Common myeloid progenitor, CD34-positive (primary cell): ENCODE measurements at places on chromosomes 7 and 10.

DNA sequence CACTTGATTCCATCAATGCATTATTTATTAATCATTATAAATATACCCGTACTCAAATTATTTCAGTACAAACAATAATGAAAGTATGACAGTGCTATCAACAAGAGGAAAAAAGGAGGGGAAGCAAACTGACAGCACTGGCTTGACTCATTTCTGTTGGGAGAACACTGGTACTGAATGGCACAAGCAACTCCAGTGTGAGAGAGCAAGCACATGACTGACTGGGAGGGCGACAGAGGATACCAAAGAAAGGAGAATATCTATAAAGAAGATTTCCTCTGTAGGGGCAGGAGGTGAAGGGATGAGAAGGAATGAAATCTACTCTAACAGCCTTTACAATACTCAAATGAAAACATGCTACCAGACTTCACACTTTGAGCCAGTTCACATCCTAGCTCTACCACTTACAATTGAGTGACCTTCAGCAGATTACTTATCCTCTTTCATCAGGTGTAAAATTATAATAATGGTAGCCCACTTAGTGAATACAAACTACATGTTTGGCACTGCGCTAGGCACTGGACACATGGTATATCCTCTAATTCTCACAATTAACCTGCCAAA is 1.5 kb downstream of the USP54 start:
- no peak overlapping the region for H3K27ac ChIP-seq
- no peaks in the 10 kb centered on the region for H3K27me3 ChIP-seq
- DNase-seq: peak; percentile 60
- H3K36me3 ChIP-seq: no peaks in the 10 kb centered on the region
- H3K4me1 ChIP-seq: peaks cover 14% of the 10 kb centered on the region

DNA sequence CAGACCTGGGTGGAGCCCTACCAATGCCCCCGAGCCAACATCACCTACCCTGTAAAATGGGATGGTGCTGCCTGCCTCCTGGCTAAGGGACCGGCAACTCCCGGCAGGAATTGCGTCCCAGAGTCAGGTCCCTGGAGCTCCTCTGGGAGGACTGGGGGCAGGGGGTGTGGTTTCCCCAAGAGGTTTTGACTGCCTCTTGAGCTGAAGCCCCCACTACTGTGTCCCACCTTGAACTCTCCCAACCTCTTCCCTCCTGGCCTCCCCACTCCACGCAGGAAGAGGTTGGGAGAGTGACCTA is 1.3 kb downstream of the SH2B2 start:
- H3K36me3 ChIP-seq: no peaks in the 10 kb centered on the region
- H3K27me3 ChIP-seq: no peaks in the 10 kb centered on the region
- H3K4me1 ChIP-seq: no peaks in the 10 kb centered on the region
- peak overlapping the region; percentile 69 for H3K4me3 ChIP-seq
- H3K27ac ChIP-seq: no peak overlapping the region

- H3K4me1 ChIP-seq: no peaks in the 10 kb centered on the region
- no peak overlapping the region for H3K27ac ChIP-seq
- peaks cover 5% of the 10 kb centered on the region for H3K27me3 ChIP-seq
Measured at GRCh38 chr10:480498-480927, 209.0 kb downstream of the DIP2C start.

DNA sequence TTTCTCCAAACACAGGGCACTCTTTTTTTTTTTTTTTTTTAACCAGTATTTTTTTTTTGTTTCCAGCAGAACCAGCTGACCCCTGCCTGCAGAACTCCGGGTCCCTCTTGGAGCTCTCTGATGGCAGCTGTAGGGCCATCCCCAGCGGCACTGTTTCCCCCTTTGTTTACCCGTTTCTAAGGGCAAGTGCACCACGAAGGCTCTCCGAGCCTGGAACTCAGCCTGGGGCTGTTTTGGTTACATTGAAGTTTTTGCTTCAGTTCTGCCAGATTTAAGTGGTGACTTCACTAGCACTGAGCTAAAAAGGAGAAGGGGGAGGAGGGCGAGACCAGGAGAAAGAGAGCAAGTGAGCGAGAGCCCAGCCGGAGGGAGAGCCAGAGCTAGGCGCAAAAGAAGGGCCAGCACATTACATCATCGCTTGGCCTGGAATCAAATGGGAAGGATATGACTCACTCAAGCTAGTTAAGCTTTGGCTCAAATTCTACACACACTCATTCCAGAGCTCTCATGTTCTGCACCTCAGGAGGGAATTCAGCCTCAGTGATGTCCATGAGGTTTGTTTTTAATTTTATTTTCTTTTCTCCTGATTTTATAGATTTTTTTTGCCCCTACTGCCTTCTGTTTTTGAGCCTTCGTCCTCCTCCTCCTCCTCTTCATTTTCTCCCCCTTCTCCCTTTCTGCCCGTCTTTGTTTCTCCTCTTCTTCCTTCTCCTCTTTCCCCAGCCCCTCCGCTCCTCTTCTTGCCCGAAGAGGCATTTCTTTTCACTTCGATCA is 272.3 kb downstream of the TRIL start:
- DNase-seq: peak; percentile 97
- no peaks in the 10 kb centered on the region for H3K36me3 ChIP-seq
- peaks cover 2% of the 10 kb centered on the region for H3K27me3 ChIP-seq
- H3K27ac ChIP-seq: peak overlapping the region; percentile 51
- peaks cover 38% of the 10 kb centered on the region for H3K4me1 ChIP-seq

- no peaks in the 10 kb centered on the region for H3K36me3 ChIP-seq
- no peak overlapping the region for H3K4me3 ChIP-seq
- H3K27ac ChIP-seq: no peak overlapping the region
- DNase-seq: peak; percentile 72
- no peaks in the 10 kb centered on the region for H3K27me3 ChIP-seq
Measured at GRCh38 chr10:22369434-22370072, 24.3 kb downstream of the SPAG6 start.

DNA sequence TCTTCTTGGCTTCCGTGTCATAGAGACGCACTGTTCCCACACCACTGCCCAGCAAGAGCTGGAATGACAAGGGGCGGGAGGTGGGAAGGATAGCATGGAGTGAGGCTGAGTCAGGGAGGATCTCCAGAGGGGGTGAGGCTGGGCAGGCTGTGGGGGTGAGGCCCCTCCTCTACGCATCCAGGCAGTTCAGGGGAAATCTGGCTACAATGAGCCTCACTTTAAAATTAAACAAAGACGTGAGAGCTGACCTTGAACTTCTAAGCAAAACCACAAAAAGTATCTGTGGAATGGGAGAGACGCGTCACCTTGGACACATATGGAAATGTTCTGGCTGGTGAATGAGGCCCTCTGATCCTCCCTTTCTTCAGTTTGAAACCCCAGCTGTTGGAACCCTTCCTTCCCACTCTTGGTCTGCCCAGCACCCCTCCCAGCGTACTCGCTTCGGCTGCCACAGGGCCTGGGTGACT is 17.7 kb downstream of the WDR91 start:
- no peak overlapping the region for H3K27ac ChIP-seq
- DNase-seq: no peak
- no peaks in the 10 kb centered on the region for H3K27me3 ChIP-seq
- no peaks in the 10 kb centered on the region for H3K4me1 ChIP-seq
- H3K4me3 ChIP-seq: no peak overlapping the region

DNA sequence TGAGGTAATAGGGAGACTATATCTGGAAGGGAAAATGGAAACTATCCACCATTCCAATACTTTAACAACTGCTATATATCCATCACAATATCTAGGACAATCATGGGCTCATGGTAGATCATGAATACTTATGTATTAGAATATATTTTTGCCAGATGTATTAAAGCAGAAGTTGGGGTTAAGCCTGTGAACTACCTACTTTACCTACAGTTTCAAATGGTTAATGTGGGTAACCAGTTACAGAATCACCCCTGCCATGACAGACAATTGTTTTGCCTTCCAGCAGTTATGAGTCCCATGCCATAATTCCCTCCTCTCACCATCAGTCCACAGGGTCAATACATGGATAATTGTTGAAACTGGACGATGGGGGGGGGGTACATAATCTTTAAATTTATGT is 29.9 kb upstream of the RAPGEF5 start:
- H3K27me3 ChIP-seq: no peaks in the 10 kb centered on the region
- H3K36me3 ChIP-seq: no peaks in the 10 kb centered on the region
- H3K4me3 ChIP-seq: no peak overlapping the region
- no peaks in the 10 kb centered on the region for H3K4me1 ChIP-seq

DNA sequence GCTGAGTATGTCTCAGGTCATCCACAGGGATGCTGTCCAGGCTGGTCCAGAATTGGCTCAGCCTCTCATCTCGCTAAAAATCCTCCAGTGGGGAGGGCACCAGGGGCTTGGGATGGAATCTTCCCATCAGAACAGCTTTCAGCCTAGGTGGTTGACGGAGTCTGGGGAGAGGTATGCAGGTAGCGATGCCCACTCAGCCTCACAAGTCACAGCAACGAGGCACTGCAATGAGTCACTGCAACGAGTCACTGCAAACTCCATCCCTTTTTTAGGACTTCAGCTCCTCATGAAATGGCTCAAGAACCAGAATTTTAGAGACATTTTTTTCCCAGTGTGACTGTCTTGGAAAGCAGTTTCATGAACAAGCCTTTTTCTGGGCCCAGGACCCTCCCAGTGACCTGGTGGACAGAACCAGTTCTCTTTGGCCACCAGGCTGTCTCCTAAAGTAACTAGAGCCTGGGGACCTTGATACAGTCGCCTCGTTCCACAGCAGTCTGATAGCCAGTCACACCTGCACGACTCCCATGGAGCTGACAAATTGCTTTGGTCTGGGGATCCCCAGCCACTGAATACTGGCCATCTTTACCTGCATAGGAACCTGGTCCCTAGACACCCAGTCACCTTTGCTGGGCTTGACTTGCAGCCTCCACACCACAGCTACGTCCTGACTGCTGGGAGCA is 41.3 kb upstream of the PPP2R2D start:
- peaks cover 10% of the 10 kb centered on the region for H3K27me3 ChIP-seq
- no peak overlapping the region for H3K4me3 ChIP-seq
- DNase-seq: no peak
- H3K27ac ChIP-seq: no peak overlapping the region

DNA sequence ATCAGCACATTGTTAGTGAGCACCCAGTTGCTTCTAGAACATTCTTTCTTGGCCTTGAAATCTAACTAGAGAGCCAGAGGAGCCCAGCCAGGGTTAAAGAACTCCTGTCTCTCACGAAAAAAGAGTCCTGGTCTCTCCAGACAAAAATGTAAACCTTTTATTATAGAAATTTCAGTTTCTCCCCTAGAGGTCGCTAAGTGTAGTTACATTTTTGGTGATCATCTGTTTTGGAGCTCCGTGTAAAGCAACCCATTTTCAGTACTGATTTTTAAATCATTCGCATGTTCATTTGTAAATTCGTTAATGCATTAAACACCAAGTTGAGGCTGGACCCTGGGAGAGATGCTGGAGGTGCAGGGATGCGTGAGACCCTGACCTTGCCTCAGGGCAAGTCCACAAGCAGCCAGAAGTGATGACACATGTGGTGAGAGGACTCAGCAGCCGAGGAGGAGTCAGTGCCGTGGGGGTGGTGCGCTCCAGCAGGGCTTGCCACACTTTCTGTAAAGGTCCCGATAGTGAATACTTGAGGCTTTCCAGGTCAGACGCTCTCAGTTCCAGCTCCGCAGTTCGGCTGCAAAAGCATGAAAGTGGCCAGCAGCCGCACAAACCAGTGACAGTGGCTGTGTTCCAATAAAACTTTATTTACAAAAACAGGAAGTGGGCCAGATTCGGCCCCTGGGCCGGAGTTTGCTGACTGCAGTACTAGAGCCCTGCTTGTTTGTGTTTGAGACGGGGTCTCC is 578.6 kb upstream of the FOXK1 start:
- H3K4me3 ChIP-seq: no peak overlapping the region
- no peaks in the 10 kb centered on the region for H3K27me3 ChIP-seq
- no peaks in the 10 kb centered on the region for H3K36me3 ChIP-seq
- DNase-seq: peak; percentile 50

DNA sequence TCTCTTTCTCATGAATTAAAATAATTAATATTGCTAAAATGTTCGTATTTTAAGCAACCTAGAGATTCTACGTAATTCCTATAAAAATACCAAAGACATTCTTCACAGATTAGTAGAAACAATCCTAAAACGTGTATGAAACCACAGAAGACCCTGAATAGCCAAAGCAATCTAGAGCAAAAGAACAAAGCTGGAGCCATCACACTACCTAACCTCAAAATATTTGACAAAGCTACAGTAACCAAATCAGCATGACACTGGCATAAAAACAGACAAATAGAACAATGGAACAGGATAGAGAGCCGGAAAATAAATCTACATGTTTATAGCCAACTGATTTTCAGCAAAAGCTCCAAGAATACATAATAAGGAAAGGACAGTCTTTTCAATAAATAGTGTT is 105.5 kb upstream of the PTN start:
- H3K36me3 ChIP-seq: no peaks in the 10 kb centered on the region
- no peak overlapping the region for H3K4me3 ChIP-seq
- no peak for DNase-seq
- H3K27ac ChIP-seq: no peak overlapping the region

- H3K4me1 ChIP-seq: peaks cover 22% of the 10 kb centered on the region
- no peaks in the 10 kb centered on the region for H3K27me3 ChIP-seq
- H3K27ac ChIP-seq: no peak overlapping the region
- H3K36me3 ChIP-seq: no peaks in the 10 kb centered on the region
Measured at GRCh38 chr10:71880425-71881306, 29.6 kb upstream of the PSAP start.

DNA sequence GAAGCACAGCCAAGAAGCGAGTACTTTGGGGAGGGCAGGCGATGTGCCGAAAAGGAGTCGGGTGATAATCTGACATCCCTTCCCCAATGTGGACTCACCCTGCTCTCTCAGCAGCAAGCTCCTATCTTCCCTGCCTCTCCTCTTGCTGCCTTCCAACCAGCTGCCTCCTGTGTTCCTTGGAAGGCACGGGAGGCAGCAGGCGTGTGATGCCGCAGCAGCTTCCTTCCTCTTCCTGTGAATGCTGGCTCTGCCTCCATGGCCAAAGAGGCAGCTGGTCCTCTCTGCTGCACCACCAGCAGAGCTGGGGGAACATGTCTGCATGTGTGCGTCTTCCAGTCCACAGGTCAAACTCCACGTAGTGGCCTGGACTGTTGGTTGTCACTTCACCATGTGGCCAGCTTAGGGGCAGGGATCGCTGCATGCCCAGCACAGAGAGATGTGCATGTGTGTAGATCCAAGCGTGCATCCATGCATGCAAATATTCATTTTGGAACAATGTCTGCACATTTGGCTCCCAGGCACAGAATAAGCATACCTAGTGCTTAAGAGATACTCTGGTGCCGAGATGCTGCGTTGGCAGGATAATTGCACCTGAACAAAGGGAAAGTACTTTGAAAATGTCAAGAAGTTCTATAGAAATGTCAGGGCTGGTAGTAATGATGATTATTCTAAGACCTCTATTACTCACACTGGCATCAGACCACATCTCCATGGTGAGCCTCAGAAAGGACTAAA is 499.8 kb downstream of the PLXNA4 start:
- H3K4me3 ChIP-seq: no peak overlapping the region
- H3K27ac ChIP-seq: no peak overlapping the region
- no peaks in the 10 kb centered on the region for H3K27me3 ChIP-seq
- DNase-seq: no peak
- no peaks in the 10 kb centered on the region for H3K36me3 ChIP-seq
- H3K4me1 ChIP-seq: no peaks in the 10 kb centered on the region

GRCh38 chr10:110226926-110227641 is 19.7 kb downstream of the MXI1 start:
- peak overlapping the region; percentile 58 for H3K4me3 ChIP-seq
- DNase-seq: peak; percentile 74
- peak overlapping the region; percentile 66 for H3K27ac ChIP-seq
- peaks cover 4% of the 10 kb centered on the region for H3K27me3 ChIP-seq
- H3K36me3 ChIP-seq: no peaks in the 10 kb centered on the region
